ENCODE measurements at places on chromosomes 2 and 18.

DNA sequence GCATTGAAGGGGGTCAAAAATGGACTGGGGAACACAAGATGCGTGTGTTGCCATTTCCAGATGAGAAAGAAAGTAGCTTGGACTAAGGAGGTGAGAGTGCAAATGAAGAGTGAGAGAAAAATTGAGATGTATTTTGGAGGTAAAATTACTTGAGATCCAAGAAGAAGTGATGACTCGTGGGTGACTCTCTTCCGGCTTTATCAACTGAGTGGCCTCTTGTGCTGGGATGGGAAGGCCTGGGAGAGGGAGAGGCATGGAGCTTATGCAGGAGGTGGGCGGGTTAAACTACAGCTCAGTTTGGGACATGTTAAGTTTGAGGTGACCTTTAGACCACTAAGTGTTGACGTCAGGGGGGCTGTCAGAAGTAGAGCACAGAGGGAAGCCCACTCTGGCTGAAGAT is 34.9 kb downstream of the SULT1C2 start:
- no peak for DNase-seq

- no peak for DNase-seq
These were observed 12.4 kb upstream of the EPAS1 start for GRCh38 chr2:46284796-46285195.

DNA sequence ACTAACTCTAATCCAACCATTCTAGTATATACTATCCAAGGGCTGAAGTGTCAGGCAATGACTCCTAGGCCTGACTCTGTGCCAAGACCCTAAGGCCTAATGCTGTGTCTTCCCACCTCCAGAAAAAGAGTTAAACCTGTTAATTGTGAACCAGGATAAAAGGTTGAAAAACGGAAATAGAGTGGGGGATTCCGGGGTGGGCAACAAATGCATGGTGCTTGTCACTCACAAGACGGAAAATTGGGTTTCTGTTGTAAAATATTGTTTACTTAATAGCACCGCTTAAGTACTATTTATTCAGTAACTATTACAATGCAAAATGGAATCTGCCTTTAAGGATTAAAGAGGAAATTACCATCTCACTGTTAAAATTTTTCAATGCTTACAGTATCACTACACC is 3.2 kb downstream of the STK17B start:
- no peak for DNase-seq

- no peak for DNase-seq
These were observed 5.4 kb upstream of the POU3F3 start for GRCh38 chr2:104848526-104848925.

GRCh38 chr2:234091883-234092282 is 41.4 kb downstream of the SPP2 start:
- DNase-seq = no peak

GRCh38 chr18:4658804-4659203 is 203.7 kb upstream of the DLGAP1 start:
- no peak for DNase-seq

GRCh38 chr18:63099091-63099840 is 220.3 kb downstream of the BCL2 start:
- DNase-seq = no peak

DNA sequence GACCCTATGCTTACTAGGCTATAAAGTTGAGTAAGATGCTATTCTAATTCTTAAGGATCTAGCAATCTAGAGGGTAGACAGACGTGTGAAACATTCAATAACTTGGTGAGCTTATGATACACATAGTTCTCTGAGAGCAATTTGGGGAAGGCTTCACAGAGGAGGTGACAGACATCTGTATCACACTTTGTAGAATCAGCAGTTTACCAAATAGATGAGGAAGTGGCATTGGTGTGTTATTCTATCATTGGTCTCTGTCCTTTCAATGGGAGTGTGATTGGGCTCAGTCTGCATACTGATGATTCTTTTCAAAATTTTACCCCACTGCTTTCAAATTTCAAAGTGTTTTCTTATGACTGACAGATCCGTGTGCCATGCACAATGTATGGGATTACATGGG is 47.0 kb upstream of the TMEM178A start:
- no peak for DNase-seq

DNA sequence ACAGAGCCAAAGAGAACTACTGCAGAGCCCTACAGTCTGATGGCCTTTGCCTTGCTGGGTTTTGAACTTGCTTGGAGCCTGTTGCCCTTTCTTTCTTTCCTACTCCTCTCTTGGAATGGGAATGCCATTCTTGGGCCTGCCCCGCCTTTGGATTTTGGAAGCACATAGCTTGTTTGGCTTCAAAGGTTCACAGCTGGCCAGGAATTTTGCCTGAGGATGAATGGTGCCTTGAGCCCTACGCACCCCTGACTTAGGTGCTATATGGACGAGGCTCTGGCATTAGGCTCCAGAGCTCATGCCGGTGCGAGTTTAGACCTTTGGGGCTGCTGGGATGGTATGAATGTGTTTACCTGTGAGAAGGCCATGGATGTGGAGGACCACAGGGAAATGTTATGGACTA is 663.3 kb upstream of the HS6ST1 start:
- no peak for DNase-seq

DNA sequence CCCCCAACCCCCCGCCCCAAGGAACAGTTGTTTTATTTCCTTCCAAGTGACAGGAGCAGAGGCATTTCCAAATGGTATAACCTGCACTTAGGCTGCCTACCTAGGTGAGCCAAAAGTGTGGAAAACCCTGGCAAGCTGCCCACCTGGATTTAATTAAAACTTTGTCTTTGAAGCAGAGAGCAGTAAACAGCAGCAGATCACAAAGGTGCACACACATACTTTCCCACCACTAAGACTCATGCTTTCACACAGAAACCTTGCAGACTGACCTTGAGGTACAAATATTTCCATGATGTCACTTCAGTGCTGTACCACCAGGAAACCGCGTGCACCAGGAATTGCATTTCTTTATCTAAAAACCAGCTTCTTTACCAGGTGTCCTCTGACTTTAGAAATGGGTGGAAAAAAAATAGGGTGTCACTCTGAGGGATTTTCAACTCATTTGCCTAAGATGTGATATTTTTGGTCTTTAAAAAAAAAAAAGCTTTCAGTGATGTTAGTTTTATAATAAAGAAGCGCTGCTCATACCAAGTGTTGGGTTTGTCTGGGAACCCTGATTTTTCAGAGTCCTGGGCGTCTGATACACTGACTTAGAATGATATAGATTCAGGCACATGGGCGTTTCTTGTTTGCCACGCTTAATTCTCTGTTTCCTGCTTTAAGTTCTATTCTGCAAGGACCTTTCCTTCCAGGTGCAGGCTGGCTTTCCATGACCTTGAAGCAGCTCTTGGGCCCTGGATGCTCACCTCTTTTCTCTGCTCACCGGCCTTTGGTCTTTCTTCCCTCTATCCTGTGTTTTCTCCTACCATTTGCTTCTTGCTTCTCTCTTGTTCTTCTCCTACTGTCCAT is 70.7 kb upstream of the BCL2L11 start:
- no peak for DNase-seq

DNA sequence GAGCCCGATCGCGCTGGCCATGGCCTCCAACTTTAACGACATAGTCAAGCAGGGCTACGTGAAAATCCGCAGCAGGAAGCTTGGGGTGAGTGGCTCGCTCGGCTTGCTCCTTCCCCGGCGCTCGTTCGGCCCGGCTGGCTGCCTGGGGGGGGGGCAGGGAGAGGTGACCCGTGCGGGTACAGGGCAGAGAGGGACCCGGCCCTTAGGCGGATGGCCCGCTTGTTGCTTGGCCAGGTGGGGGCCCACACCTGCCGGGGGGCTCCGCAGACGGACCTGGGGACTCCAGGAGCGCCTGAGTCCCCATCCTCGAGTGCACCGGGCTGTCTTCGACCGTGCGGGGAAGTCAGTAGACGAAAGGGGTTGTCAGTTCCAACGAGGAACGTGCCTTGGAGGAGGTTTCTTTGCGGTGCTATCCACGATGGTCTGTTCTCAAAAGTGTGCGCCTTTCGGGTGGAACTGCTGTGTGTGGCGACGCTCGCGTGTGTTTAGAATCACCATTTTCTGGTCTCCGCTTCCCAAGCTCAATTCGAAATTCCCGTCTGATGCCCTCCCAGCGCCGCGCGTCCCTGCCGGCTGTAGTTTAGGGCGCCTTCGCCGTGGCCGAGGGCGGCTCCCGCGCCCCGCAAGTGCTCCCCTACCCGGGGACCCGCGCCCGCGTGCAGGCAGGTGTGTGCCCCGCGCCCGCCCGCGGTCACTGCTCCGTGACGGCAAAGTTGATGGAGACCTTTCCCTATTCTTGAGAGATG is 711 bp downstream of the DOK6 start:
- no peak for DNase-seq

DNA sequence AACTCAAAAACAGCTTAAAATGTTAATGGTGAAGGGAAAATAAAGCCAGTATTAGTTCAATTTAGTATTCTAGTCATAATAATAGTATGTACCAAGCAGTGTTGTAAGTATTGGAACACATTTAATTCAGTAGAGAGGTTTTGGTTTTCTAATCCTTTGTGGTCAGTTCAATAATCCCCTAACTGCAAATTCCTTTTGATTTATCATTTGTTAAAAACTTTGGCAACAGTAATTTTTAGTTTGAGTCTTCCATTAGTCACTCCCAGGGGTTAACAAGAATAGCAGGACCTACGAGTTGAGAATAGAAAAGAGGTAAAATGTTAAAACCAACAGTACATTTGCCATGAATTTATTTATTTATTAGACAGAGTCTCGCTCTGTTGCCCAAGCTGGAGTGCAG is 10.7 kb downstream of the MRPL44 start:
- no peak for DNase-seq

DNA sequence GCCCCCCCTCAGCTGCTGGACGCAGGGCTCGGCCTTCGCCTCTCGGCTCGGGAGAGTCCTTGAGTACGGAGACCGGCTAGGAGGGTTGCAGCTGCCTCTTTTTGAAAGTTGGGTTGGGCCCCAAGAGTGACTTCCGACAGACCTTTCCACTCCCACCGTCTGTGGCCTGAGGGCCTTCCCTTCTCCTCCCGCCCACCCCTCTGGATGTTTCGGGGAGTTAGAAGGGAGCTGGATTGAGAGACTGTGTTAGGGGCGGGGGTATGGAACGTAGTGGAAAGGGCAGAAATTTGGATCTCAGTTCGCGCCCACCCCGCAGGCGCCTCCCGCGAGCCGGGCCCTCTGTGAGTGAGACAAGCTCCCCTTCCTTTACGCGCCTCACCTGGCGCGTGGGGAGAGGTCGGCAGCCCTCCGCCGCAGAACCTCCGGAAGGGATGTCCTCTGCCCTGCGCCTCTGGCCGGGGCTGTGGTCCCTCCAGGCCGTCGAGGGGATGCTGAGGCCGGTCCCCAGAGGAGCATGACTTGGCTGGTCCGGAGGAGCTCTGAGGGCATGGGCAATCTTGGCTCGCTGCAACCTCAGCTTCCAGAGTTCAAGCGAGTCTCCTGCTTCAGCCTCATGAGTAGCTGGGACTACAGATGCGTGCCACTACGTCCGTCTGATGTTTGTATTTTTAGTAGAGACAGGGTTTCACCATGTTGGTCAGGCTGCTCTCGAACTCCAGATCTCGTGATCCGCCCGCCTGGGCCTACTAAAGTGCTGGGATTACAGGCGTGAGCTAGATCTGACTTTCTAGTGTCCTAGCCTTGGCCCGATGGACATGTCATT is 15.9 kb downstream of the C2orf74 start:
- peak; percentile 32 for DNase-seq
